Activated T-cell treated with anti-CD3 and anti-CD28 coated beads, Interleukin-2, amount 50 U/mL, for 24 hours (primary cell): ENCODE measurements at places on chromosomes 1 and 21.

GRCh38 chr1:198764748-198765147 is 125.9 kb downstream of the PTPRC start:
- no peak for DNase-seq

DNA sequence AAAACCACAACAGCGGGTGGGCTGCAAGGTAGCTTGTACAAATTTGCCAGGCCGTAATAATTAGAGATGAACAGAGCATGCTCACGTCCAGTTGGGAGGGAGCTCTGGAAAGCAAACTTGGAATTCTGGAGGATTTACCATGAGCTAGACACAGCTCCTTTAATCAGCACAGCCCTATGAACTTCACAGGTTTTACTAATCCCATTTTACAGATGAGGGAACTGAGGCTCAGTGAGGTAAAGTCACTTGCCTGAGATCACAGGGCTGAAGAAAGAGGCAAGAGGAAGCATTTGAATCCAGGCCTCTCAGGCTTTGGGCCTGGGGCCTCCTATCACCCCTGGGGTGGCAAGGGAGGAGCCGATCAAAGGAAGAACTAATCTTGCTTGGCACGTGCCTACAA is 24.0 kb downstream of the PAX7 start:
- DNase-seq: no peak

- DNase-seq: peak; percentile 78
Measured at GRCh38 chr1:54121482-54122134, 31.2 kb downstream of the CDCP2 start.

DNA sequence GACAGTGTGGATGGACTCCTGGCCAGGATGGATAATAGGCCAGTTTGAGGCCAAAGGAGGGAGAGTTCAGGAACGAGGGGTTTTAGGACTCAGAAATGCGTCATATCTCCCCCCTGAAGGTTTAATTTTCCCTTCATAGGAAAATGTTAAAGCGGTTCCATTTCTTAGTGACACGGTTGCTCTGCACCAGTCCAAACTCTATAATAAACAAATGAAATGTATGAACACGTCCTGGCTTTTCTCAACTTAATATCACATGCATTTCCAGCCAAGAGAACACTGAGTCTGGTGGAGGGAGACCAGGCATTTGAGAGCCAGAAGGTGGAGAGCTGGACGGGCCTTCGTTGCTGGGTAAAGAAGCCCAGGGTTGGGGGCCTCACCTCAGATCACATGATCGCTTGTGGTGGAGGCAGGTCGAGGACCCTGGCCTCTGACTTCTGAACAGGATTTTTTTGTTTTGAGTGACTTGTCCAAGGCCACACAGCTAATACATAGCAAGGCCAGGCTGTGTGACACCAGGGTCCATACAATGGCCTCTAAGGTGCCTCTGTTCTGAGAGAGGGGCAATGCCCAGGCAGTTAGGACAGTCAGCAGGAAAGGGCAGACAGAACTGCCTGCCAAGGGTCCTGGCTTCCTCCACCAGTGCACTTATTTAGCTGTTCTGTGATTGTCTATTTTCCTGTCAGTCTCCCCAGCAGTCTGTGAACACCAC is 11.4 kb downstream of the SLC1A7 start:
- no peak for DNase-seq

- DNase-seq: no peak
Measured at GRCh38 chr21:35352066-35352770, 303.1 kb upstream of the RUNX1 start.

DNA sequence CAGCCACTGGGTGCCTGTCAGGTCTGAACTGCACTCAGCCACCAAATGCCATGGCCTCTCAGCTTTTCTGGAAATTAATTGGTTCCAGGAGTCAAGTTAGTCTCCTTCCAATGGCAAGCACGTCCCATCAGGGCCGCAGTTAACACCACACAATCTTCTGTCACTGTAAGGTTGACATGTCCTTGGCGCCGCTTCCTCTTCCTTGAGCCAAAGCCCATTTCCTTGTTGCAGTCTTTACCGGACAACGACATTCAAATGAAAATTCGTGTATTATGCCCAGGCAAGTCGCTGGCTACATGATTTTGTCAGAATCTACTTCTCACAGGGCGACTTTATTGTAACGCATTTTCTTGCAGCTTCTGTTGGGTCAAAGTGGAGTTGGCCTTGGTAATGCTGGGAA is 430.6 kb upstream of the KAZN start:
- DNase-seq: no peak

DNA sequence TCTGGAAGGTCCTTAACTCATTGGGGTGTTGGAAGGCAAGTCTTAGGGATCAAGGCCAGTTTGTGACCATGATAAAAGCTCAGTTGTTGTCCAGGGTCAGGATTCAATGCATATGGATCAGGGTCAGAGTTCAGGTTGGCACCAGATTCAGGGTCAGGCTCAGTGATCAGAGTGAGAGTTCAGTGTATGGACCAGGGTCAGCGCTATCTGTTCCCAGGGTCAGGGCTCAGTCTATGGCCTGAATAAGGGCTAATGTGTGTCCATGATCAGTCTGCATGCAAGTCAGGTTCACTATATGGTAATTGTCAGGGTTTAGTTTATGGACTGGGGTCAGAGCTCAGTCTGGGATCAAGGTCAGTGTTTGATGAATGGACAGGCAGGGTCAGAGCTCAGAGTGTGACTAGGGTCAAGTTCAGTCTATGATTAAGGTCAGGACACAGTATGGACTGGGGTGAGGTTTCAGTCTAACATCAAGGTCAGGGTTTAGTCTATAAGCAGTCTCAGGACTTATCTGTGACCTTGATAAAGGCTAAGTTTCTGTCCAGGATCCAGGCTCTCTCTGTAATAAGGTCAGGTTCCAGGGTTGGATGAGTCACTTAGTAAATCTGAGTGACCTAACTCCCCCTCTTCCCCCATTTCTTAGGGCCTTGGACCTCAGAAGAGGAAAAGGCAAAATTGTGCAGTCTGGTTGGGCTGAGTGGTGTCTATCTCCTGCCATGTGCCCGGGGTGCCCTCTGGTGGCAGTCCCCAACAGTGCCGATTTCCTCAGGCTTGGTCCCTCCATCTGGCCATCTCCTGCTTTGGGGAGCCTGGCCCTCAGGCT is 23.8 kb downstream of the KNCN start:
- peak; percentile 85 for DNase-seq

GRCh38 chr1:189567890-189568289 is 909.8 kb downstream of the BRINP3 start:
- DNase-seq: no peak

DNA sequence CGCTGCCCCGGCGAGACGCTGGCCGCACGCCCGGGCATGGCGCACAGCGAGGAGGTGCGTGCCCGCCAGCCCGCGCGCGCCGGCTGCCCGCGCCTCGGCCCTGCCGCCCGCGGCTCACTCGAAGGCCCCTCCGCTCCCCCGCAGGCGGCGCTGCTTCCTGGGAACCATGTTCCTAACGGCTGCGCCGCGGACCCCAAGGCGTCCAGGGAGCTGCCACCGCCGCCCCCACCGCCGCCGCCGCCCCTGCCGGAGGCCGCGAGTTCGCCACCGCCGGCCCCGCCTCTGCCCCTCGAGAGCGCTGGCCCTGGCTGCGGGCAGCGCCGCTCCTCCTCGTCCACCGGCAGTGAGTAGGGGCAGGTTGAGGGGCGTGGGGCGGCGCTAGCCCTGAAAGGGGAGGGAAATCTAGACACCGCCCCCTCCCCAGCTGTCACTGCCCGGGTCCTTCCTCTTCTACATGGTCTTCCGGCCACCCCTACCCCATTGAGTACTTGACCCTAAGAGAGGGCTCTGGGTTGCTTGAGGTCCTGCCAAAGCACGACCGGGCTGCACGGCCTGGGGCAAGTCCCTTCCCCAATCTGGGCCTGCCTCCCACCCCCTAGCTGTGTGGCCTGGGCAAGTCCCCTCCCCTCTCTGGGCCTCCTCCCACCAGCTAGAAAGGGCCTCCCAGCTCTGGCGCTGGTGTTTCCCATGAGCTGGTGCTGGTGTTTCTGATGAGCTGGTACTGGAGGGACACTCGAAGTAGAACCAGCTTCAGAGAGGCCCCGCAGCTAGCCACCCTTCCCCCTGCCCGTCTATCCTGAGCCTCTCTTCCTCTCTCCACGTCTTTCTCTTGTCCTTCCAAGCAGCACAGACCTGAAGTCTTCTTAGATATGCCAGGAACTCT is 17.0 kb downstream of the TNFRSF25 start:
- peak; percentile 49 for DNase-seq

GRCh38 chr1:186894415-186894814 is 65.7 kb downstream of the PLA2G4A start:
- DNase-seq: no peak

- no peak for DNase-seq
Measured at GRCh38 chr1:33460144-33460543, 12.3 kb upstream of the ZSCAN20 start.

GRCh38 chr21:36423771-36424433 is 38.7 kb downstream of the CHAF1B start:
- no peak for DNase-seq

DNA sequence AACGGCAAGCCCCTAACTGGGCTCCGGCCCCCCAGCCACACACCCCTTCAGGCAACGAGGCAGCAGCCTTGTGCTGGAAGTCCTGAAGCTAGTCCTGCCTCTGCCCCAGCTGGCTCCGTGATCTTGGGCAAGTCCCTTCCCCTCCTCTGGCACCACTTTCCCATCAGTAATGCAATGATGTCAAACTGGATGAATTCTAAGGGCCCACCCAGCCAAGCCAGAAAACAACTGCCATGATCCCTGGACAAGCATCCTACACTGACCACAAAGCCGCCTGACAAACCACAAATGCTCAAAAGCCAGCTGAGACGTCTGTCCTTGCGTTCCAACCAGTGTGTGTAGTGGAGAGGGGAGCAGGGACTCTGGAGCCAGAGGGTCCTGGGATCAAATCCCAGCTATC is 26.8 kb downstream of the IFFO2 start:
- DNase-seq: no peak

- no peak for DNase-seq
Measured at GRCh38 chr21:16572032-16572431, 842.2 kb downstream of the USP25 start.

GRCh38 chr21:34922479-34922878 is 126.6 kb downstream of the RUNX1 start:
- DNase-seq: no peak

DNA sequence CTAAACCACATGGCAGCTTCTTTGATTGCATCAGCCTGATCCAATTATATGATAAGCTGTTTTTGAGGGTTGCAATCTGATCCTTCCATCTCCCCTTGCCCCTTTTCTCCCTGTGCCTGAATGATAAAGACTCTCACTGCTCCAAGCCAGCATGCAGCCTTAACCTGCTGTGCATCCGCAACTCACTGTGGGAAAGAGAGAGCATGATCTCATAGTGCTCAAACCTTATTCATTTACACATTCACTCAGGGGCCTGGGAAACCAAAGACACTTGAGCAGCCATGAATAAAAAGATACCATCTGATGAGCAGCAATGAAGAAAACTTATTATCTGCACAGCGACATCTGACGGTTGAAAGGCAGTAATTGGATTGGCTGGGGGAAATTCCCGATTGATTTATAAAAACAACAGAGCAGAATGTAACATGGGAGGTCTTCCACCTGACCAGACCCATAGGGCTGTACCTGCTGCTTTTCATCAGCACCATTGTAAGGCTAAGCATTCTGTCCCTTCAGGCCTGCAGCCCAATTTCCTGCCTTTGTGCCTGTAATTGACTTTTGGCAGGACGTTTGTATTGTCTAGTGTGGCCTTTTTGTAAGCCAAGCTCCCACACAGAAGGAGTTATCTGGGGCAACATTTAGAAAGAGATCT is 62.5 kb downstream of the KIAA0040 start:
- DNase-seq: no peak

- no peak for DNase-seq
Measured at GRCh38 chr1:234230414-234230862, 142.8 kb upstream of the COA6 start.

- no peak for DNase-seq
Measured at GRCh38 chr21:22758478-22758877, 1760.3 kb downstream of the NCAM2 start.

- no peak for DNase-seq
Measured at GRCh38 chr1:234545517-234546386, 64.2 kb downstream of the IRF2BP2 start.

- no peak for DNase-seq
Measured at GRCh38 chr21:20302084-20302483, 696.1 kb upstream of the NCAM2 start.

DNA sequence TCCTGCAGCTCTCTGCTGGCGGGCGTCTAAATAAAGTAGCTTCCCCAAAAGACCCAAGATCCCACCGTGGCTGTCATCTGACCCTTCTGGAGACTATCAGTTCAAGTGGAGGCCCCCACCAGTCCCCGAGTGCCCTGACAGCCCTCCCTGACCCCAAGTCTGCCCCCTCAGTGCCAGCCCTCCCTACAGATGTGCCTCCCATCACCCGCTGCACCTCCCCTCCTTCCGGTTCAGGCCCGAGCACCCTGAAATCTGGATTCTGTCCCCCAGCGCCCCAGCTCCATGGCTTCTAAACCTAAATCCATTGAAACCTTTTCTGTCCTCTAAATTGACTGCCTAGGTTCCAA is 595 bp downstream of the IL10RB start:
- DNase-seq: no peak

DNA sequence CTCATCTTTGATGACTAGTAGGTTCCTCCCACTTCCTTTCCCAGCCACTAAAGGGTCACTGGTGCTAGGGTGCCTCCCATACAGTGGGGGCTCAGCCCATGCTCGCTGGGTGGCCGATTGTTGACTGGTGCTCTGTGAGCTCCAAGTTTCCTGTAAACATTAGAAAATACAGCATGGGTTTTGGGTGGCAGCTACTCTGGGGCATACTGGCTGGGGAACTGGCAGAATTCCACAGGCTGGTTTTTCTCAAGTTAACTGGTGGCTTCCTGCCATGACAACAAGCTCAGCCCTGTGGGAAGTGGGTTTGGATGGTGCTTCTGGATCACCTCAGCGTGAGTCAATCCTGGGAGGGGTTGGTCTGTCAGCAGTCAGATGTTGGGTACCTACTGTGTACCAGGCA is 28.7 kb upstream of the CRNN start:
- DNase-seq: no peak

GRCh38 chr1:234856845-234857245 is 246.9 kb upstream of the IRF2BP2 start:
- no peak for DNase-seq

DNA sequence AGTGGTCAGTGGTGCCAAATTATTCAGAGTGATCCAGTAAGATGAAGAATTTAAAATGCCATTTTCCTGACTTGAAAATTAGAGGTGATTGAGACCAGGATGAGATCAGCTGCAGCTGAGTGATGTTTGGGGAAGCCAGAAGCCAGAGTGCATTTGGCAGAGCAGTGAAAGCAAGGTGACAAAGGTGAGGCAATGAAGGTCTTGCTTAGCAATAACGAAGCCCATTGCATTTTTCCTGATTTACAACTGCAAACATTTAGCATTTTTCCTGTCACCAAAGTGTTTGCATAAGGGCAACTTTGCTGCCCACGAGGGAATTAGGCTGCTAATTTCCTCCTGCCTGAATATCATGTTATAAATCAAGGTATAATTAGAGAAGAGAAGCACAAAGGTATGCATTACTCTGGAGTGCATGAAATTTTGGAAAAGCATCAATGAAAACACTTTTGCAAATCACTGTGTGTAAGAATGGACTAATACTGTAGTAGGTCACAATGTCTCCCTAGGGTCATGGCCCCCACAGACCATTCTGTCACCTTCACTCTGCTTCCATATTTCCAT is 188.2 kb upstream of the LYPLAL1 start:
- DNase-seq: no peak

- no peak for DNase-seq
Measured at GRCh38 chr1:119551218-119551617, 44.2 kb downstream of the HSD3B1 start.

GRCh38 chr1:227532019-227532619 is 31.2 kb upstream of the ZNF678 start:
- no peak for DNase-seq
